ENCODE measurements at places on chromosomes 2 and 18.

GRCh38 chr18:33577685-33578517 lies at the start of gene ASXL3:
ASXL3 (plus strand) TSS chr18:33578219; CDS start chr18:33578632, 413 bp downstream.
- DNase-seq: no peak

- no peak for DNase-seq
Measured at GRCh38 chr2:191244350-191244749, 854 bp upstream of the MYO1B start.

DNA sequence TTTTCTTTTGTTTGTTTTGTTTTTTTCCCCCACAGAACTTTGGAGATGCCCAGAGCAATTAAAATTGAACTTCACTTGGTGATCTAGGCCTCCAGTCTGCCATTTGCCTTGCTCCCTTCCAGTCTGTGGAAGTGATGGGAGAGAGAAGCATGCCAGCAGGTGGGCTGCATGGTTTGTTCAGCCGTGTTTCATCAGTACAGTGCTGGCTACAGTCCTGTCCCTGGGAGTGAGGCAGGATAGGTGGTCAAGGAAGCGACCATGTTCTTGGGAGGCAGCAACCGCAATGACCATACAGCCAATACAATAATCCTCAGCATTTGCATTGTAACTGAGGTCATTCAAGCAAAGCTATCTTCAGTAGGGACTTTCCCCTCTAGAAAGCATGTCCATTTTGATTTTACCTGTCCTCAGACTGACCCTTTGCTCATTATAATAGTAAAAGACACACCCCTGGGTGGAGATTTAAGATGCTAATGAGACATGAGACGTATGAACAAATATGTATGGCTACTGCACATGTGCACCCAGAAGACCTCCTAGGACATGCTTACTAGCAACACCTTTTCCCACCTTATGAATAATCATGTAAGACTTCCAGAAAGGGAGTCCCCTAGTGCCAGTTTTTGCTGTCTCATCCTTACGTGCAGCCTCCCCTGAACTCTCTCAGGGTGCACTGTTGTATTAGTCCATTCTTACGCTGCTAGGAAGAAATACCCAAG lies 11.1 kb upstream of the LIPG start:
- DNase-seq: no peak

DNA sequence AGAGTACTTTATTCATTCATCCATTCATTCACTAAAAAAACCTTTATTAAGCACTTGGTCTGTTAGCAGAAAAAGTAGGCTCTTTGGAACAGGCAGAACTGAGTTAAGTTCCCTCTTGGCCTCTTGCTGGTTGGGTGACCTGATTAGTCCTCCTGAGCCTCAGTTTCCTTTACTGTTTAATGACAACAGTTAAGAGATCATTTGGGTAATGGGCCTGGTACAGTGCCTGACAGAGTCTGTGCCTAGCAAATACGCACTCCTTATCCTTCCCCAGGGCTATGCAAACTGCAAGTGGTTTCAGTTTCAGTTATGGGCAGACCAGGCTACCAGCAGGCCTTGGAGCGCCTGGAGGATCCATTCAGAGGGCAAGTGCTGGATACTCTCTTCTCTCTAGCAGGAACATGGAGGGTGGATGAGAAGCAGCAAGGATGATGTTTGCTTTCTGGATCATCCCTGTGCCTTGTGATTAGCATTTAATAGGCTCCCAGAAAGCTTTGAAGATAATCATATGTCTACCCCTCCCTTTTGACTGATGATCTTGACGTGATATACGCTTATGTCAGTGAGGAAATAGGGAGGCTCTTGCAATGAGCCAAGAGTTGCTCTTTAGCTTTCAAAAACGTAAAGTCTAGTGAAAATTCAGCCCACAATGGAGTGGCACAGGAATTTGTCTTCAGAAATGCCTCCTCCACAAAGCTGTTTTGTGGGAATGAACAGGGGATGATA lies 12.4 kb upstream of the TAF1B start:
- DNase-seq: no peak

- DNase-seq: no peak
Measured at GRCh38 chr2:233445152-233445830, 91.0 kb downstream of the DGKD start.

DNA sequence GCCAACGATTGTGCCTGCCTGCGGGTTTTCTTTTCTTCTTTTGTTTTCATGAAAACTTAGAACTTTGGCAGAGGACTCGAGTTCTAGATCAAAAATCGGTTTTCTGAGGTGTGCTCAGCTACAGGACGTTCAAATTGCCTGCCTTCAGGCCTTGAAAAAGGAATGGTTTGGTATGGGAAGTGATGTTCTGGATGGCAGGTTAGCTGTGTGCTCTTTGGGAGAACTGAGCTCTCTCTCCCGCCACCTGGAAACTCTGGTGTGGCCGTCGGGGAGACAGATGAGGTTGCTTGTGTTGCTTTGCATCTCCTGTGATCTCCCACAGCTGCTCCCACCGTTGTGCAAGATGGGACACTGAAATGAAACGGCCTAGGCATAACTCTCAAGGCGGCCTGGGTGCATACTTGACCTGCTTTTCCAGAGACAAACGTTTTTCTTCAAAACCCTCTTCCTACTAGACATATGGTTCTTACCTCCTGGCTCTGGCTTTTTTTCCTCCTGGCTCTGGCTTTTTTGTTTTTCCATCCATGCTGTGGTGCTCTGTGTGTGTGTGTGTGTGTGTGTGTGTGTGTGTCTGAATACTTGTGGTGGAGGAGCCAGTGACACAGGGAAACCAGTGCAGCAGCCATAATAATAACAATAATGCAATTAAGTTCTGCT lies 2.0 kb downstream of the FMNL2 start:
- no peak for DNase-seq

Data from iPS DF 19.7 (cell line).